GM20000 (cell line): ENCODE measurements at places on chromosomes 5 and 9.

- DNase-seq = no peak
Measured at GRCh38 chr5:80608731-80609130, 38.7 kb upstream of the ANKRD34B start.

DNA sequence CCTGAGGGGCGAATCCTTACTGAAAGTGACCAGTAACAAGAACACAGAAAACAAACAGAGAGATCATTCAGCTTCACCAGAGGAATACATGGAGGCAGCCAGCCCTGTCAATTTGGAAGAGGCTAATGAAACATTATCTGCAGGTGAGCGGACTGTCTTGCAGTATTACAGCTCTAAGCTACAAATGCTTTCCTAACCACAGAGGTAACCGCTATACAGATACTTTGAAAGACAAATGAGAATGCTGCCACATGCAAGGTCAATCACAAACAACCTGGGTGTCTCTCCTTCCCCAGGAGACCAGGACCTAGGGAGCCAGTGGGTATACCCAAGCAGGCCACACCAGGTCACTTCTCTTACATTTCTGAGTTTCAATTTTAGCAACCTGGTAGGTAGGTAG, 30.2 kb downstream of the EFNA5 start:
- no peak for DNase-seq

GRCh38 chr5:33925278-33925677, 10.9 kb upstream of the RXFP3 start:
- no peak for DNase-seq

GRCh38 chr5:67510204-67510603, 313.6 kb upstream of the CD180 start:
- DNase-seq = no peak

DNA sequence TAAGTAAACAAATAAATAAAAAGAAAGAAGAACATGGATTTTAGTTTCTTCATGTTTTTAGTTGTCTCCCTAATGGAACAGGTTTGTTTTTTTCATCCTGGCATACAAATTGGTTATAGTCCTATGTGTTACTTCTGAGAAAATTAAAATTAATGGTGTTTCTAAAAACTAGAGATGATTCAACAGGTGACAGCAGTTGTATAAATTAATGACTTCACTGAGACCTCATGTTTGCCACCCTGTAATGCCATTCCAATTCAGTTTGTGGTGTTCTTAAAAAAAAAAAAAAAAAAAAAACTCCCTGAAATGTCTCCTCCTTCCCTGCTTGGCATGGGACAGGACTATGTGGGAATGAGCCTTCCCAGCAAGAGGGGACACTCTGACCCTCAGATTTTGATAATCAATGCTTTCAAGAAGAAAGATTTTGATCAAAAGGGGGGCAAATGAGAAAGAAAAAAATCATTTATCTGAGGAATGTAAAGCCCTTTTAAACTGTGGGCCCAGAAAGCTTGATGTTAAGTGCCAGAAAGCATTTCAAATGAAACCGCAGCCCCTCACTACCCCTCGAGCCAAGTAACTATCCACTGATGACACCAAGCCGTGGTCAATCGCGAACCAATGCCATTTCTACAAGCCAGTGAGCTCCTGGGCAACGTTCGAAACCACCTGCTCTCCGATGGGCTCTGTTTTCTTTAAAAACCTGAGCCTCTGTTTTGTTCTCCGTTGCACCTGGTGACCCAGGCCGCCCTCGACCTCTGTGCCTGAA, 941 bp downstream of the EXD3 start:
- no peak for DNase-seq

DNA sequence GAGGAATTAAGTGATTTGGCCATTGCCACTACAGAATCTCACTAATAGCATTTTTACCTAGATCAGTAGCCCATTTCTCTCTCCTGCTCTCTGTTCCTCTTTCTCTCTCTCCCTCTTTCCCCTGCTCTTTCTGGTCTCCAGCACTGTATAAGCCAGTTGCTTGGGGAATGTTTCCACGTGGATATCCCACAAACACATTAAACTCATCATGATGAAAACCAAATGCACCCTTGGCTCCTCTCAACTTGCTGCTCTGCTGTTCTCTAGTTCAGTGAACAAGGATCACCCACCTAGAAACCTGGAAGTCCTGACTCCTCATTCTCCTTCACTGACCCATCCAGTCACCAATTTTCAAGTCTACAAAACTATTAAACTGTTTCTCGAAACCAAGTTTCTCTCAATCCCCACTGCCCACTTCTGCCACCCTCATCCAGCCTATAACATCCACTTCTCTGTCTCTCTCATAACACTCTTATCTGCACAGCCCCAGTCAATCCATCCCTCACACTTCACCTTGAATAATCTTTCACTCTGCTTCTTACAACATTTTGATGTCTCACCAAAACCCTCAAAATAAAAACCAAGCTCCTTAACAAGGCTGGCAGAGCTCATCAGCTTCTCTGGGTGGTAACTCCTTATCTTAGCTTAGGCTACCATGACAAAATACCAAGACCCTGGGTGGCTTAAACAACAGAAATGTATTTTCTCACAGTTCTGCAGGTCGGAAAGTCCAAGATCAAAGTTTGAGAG, 79.3 kb downstream of the ARL15 start:
- no peak for DNase-seq

DNA sequence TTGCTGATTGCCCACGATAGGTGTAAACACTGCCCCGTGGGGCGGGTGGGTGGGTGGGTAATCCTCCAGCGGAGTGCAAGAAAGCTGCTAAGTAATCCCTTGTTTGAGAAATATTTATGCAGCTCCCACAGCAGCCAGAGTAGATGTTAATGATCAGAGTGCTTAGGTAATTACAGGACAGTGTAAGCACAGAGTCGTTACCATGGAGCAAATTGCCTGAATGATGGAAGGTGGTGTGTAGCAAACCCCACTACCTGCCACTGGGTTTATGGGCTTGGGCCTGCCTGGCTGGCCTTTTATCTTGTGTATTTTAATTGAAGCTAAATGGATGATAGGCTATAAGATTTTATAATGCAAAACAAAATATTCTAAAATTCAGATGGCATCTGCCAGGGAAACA, 110.0 kb downstream of the COL5A1 start:
- no peak for DNase-seq

DNA sequence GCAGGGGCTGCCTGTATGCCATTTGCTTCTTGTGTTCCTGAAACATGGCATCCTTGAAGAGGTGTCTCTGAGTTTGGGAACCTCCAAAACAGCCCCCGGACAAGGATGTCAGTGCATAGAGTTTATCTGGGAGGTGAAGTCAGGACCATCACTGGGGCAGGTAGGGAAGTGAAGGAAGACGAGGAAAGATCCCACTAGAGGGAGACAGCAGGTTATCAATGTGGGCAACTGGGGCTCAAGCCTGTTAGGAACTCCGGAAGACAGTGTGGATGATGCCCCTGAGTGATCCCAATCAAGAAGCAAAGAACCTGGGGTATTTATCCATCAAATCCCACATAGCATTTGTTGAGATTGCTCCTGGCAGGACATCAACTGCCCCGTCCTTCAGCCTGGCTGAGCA, 233.1 kb downstream of the AGTPBP1 start:
- no peak for DNase-seq
